ENCODE measurements at places on chromosomes 2 and 18.

DNA sequence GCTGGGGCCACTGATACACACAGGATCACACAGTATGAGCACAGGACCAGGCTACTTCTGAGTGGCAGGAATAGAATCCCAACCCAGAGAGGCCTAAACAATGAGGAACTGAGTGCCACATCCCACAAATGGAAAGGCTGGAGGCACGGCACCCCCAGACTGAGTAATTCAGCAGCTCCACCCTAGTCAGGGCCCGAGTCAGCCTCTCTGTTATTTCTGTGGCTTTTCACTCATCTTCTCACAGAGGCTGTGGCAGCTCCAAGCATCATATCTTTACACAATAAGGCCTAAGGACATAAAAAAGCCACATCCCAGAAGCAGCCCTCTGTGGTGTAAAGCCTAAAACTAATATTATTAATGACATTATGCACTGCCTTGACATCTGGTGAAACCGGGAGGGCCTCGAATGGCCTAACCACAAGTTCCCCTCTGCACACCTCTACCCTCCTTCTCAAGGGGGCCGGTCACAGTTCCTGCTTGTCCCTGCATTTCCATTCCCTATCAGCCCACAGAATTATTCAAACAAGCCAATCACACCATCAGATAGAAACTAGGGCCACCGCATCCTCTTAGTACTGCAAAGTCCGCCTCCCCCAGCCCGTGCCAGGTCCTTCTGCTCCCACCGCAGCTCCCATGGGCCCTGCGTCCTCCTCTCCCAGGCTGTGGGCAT, 12.5 kb upstream of the MAL start:
- no peak for DNase-seq

DNA sequence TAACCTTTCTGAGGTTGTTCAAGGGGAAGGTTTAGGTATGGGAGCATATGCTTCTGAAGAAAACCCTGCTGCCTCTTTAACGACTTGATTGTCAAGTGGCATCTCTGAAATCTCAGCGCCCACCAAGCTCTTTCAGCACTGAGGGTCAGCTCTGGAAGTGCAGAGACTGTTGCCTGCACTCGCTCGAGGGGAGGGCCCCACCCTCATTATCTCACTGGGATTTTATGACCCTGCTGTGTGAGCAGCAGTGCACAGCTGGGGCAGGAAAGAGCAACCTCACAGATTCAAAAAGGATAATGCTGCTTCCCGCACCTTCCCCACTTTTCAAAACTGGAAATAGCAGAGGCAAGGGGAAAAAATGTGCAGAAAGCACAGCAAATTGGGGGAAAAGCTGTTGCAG, 56.9 kb upstream of the SPRED2 start:
- DNase-seq: no peak

- DNase-seq: no peak
These were observed 25.3 kb upstream of the UBE2E3 start for GRCh38 chr2:180955101-180955500.

DNA sequence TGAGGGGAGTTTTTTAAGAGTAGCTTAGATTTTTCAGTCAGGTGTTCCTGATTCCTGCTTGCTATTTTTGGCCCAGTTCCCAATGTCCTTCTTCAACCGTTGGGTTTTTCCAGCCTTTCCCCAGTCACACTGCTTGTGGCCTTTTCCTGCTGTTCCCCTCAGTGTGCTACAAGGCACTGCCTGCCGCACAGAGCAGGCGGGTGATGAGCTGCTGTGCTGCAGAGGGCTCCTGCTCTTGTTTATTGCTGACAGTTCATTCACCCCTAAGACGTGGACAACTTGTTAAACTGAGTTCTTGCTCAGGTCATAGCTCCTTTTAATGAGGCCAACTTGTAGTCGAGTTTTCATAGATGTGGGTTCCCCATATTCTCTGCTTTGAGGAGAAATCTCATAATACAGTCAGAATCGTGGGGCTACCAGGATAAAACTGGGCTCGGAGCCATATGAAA, 20.6 kb downstream of the EIF4E2 start:
- no peak for DNase-seq

DNA sequence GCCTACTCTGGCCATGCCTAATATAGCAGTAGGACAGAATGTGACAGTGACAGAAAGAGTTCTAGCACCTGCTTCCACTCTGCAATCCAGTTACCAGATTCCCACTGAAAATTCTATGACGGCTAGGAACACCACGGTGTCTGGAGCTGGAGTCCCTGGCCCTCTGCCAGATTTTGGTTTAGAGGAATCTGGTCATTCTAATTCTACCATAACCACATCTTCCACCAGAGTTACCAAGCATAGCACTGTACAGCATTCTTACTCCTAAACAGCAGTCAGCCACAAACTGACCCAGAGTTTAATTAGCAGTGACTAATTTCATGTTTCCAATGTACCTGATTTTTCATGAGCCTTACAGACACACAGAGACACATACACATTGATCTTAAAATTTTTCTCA, 45.2 kb upstream of the TTR start:
- DNase-seq: no peak

- DNase-seq: no peak
These were observed 77.0 kb upstream of the ZNF532 start for GRCh38 chr18:58787536-58788149.

DNA sequence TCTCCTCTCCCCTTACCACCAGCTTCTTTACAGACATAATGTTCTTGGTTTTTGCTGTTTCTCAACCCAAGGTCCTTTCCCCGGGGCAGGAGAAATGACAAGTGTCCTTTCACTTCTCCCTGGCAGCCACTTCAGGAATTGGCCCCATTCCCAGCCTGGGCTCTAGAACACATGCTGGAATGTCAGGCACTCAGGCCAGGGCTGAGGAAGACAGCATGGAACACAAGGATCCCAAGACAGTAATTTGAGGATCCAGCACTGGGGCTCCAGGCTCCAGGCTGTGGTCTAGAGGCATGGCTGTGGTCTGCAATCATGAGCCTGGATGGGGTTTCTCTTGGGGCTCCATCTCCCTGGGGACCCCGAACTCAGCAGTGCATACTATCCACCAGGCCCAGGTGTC, 201.4 kb downstream of the CELF4 start:
- DNase-seq: no peak

DNA sequence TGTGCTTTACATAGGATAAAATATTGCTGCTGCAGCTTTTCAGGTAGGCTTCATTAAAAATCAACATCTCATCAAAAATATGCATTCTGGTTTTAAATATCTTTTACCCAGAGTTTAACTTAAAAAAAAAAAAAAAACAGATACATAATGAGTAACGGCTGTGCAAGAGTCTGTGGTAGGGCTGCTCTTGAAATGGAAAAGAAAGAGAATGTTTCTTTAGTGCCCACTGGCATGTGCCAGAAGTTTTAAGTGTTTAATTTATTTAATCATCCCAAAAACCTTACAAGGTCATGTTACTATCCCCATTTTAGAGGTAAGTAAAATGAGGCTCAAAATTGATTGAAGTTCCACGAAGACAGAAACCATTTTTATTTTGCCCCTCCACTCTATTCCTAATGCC, 92.1 kb downstream of the SLC8A1 start:
- no peak for DNase-seq

DNA sequence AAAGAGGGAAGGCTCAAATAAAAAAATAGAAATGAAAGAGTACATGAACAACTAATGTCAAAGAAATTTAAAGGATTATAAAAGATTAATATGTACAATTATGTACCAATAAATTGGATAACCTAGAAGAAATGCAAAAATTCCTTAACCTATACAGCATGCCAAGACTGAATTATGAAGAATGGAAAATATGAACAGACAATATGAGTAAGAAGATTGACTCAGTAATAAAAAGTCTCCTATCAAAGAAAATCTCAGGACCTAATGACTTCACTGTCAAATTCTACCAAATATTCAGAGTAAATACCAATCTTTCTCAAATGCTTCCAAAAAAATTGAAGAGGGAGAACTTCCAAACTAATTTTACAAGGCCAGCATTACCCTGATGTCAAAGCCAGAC, 120.2 kb upstream of the SPOPL start:
- DNase-seq: no peak

GRCh38 chr2:203730076-203730729, 23.8 kb downstream of the CD28 start:
- no peak for DNase-seq

DNA sequence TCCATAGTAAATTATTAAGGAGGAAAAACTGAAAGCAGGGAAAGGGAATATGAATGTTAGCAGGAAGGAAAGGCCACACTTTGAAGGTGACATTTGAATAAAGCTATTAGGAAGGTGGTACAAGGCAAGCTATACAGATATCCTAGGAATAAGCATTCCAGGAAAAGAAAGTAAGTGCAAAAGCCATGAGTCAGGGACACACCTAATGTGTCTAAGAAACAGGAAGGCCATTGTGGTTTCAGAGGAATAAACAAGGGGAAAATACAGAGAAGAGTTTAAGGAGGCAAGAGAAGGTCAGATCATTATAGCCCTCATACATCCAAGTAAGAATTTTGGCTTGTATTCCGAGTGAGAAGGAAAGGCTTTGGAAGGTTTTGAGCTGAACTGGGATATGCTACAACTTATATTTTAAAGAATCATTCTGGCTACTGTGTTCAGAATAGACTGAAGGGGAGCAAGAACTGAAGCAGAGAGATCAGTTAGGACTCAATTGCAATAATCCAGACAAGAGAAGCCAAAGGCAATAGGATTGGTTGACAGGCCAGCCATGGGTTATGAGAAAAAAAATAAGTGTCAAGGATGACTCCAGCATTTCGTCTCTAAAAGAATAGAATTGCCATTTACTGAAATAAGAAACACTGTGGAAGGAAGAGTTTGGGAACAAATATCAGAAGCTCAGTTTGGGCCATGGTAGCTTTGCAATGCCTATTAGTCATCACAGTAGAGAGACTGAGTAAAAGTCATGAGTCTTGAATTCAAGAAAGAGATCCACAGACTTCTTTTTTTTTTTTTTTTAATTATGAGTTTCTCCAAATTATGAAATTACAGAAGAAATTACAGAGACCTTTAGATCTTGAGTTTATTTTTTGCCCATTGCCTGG, 11.3 kb downstream of the RAD51AP2 start:
- no peak for DNase-seq

DNA sequence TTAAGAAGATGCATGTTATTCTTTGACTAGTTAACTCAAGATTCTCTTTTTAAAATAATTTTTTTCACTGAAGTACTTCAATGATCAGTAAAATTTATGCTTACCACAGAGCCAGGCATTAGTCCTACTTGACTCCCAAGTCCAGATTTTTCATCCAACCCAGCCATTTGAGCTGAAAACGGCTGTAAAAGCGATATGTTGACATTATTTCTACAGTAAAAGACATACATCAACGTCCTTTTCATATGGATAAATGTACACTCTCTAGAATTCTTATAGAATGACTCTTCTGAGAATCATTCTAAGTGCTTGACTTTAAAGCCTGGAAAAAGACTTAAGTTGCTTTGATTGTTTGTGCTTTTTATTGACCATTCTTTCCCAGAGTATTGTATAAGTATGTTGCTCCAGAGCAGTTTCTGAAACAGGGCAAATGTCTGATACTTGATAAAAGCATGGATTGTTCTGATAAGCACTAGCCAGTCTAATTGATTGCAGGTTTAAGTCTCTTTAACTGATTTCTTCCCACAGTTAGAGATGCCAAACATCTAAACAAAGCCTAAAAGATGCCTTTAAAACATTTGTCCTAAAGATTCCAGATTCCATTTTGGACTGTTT, 90.9 kb downstream of the COL5A2 start:
- DNase-seq: no peak

- no peak for DNase-seq
These were observed 18.7 kb downstream of the MAPRE3 start for GRCh38 chr2:26989156-26989555.

DNA sequence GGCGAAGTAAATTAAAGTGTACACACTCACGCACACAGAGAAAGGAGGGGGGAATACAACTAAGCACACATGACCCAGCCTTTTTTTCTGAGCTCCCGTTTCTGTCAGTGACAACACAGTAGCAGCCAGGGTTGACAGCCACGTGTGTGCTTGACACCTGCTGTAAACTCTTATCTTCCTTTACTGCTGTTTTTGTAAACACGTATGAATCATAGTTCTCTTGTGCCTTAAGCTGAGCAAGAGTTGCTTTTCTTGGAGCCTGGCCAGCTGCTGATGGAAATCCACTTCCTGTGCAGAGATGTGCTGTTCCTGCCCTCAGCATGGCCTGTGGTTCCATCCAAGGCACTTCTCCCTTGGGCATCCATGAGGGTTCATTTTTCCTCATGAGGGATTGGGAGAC, 561.9 kb downstream of the GALR1 start:
- peak; percentile 95 for DNase-seq

GRCh38 chr2:219433666-219434467, 776 bp upstream of the SPEG start:
- no peak for DNase-seq

DNA sequence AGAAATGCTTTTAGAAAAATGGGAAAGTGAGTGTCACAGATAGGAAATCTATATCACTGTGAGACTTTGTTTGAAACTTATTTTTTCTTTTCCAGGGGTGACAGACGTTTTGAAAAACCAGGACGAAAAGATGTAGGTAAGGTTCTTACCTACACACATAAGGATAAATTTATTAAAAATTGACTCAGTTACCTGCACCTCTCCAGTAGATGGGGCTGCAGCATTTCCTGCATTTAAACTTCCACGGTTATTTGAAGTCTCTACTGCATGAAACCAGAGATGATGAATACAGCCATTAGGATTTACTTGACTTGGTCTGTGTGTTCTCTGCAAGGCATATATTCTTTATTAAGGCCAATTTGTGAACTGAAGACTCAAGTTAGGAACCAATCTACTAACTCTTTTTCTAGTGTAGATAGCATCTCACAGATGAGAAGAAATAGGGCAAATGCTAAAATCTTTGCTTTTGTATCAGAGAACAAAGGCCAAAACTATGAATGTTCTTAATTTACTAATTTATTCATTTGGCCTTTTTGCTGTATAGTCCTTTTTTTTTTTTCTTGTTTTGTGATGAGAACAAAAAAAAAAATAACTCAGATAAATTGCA, 15.0 kb downstream of the KCNJ13 start:
- DNase-seq: no peak

GRCh38 chr2:88147145-88147544, 19.3 kb upstream of the FABP1 start:
- DNase-seq: no peak

GRCh38 chr2:108119492-108119891, 120.3 kb upstream of the SULT1C3 start:
- no peak for DNase-seq

- DNase-seq: no peak
These were observed 748 bp downstream of the FMNL2 start for GRCh38 chr2:152335726-152336118.

GRCh38 chr2:37377187-37377532, 32.7 kb downstream of the QPCT start:
- DNase-seq: no peak

DNA sequence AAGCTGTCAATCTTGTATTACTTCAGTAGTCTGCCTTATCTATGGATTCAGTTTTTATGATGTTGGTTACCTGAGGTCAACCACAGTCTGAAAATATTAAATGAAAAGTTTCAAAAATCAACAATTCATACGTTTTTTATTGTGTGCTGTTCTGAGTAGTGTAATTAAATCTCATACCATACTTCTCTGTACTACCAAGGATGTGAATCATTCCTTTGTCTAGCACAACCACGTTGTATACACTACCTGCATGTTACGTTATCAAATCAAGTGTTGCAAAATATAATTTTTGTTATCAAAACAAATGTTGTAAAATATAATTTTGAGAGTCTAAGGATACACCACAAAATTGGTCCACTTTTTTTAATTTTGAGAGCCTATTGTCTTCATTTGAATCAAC, 590.2 kb upstream of the SETBP1 start:
- no peak for DNase-seq

- DNase-seq: no peak
These were observed 164.8 kb downstream of the CELF4 start for GRCh38 chr18:37400802-37401201.

- no peak for DNase-seq
These were observed 173.0 kb downstream of the DDX1 start for GRCh38 chr2:15764683-15765011.

Data from NCI-H1417 treated with DMSO at 0.1 percent for 48 hours (cell line).